A172 (cell line): ENCODE measurements at places on chromosomes 3 and 15. TPM values are rescaled to one million over a fixed set of nuclear protein-coding genes. Genes with fewer than 3 reads are reported as not detected.
A peak's percentile ranks its signal among the peaks of the same experiment; 100 is the strongest.

- DNase-seq = no peak
Measured at GRCh38 chr3:71442652-71443042, 140.9 kb downstream of the FOXP1 start.

DNA sequence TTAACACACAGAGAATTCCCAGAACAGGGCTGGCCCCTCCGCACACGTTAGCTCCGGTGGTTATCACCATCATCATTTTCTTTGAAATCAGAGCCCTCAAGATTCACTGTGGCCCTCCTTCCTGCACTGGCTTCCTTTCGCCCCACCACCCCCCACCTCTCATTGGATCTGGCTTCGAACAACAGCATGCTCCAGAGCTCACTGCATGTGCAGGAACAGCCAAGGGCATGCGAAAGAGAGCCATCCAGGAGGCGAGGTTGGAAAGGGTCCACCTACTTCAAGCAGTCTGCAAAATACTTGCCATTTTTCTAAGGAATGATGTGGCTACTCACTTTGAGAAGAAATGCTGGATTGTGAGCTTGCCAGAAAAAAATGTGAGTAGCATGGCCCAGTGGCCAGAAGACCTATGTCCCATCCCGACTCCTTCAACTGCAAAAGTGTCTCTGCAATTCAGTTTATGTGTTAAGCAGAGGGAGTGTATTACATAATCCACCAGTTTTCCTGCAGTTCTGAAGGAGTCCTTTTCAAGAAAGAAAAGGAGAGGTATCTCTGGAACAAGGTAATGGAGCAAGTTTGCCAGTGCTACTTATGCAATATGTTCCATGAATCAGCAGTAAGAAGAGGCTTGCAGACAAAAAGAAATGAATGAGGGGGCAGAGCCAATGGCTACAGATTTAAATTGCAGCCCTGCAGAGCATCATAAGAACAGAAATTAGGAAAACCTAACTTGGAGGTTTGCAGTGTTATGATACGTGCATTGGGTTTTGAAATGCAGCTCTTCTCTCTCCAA lies 92.8 kb downstream of the OCA2 start:
- DNase-seq = no peak

- peak; percentile 44 for DNase-seq
Measured at GRCh38 chr3:59480486-59480995, 430.7 kb upstream of the CFAP20DC start.

DNA sequence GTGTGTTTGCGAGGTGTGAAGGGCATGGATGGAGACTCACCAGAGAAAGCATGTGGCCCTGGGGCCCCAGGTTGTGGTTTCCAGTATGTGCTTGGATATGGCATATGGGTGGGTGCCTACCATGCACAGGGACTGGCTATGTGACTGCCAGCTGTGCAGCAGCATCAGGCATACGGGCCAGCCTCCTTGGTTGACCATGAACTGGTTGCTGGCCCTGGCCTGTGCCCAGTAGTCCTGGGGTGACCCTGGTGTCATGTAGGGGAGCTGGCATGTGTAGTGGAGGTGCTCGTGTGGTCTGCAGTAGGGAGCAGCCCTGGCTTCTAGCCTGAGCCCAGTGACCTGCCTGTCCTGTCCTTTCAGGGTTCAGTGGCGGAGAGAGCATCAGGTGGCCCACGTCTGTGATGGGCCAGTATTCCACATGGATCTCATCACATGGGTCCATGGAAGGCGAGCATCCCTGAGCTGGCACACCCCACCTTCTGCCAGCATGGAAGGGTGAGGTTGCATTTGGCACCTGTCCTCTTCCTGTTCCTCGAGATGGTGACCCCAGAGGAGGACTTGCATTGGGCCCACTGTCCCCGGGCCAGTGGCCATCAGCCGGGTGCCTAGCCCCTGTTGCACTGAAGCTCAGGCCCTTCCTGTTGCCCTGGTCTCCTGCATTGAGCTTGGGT lies 228.9 kb downstream of the SNRPN start:
- DNase-seq = no peak

DNA sequence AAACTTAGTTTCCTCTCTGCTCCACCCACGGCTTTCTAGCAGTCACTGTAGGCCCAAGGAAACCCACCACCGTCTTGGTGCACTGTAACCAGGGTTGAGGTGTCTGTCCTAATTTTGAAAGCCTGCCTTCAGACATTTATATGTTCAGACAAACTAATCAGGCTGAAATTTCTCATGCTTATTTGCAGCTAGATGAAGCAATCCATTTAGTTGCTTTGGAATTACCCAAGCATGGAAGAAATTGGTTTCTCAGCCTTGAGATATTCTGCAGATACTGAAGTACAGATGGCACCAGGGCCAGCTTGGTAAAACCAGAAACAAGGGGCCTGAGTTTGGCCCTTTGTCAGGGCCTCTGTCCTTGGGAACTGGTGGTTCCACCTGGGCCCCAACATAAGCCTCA lies 105.4 kb downstream of the CACNA1D start:
- DNase-seq = no peak

- no peak for DNase-seq
Measured at GRCh38 chr15:81080996-81081395, 53.1 kb upstream of the CFAP161 start.

DNA sequence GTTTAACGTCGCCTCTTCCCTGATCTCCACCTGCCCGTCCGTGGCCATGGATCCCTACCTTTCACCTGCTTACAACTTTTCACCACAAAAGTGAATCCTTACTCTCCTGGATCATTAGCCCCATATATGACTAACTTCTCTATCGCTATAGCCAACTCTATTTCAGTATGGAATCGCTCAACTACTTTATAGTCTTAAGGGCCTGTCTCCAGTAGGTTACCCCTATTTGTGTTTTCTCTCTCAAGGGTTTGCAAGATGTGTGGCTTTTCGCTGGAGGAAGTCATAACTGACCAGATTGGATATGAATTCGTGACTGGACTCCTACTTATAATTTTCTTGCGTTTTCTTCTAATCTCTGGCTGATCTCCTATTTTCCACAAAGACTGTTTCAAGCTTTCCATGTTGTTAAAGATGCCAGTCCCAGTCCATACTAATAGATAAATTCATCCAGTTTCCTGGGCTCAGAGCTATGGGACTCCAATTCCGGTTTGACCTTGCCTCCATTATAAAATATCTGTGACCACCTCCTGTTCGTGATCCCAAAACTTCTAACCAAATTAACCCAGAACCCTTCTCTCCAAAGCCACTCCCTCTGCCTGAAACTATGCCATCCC lies 1.3 kb upstream of the STAG1 start:
- no peak for DNase-seq

- DNase-seq = no peak
Measured at GRCh38 chr3:152497457-152497856, 228.7 kb downstream of the MBNL1 start.

DNA sequence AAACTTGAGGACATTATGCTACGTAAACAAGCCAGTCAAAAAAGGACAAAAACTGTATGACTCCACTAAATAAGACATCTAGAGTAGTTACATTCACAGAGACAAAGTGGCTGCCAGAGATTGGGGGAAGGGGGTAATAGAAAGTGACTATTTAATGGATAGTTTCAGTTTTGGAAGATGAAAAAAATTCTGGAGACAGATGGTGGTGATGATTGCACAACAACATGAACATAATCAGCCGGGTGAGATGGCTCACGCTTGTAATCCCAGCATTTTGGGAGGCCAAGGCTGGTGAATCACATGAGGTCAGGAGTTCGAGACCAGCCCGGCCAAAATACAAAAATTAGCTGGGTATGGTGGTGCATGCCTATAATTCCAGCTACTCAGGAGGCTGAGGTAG lies 40.6 kb downstream of the DPP8 start:
- no peak for DNase-seq

DNA sequence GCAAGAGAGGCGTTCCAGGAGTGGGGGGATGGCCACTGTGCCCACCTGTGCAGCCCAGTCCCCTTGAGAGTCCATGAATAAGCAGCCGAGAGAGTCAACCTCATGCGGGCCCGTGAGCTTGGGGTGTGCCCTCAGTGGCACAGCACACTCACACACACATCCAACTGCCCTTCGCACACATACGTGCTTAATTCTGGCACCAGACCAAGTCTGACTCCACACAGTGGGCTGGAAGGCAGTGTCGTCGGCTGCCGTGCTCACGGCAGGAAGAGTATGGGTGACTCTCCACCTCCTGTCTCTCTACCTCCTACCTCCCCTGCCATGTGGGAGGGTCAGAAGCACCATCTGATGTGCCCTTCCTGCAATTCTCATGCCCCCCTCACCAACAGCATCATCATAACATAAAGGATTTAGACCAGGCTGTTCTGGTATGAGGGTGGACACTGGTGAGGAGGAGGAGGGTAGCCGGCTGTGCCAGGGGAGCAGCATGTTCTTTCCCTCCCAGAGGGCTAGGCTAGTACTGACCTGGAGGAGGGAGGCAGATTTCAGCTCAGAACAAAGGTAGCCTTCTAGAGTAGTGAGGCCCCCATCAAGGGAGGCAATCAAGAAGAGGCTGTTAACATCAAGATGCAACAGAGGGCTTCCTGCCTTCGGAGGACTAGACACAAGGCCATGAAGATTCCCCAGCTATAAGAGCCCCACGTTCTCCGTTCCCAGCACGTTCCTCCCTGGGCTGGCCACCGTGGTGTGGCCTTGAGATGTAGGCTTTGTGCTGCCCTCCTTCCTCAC lies 5.3 kb upstream of the STRA6 start:
- DNase-seq = no peak

- DNase-seq = no peak
Measured at GRCh38 chr3:78277220-78277619, 1237.3 kb downstream of the ROBO2 start.

GRCh38 chr3:173255555-173255954 lies 114.5 kb upstream of the SPATA16 start:
- no peak for DNase-seq

- DNase-seq = no peak
Measured at GRCh38 chr15:90691369-90691768, 25.8 kb upstream of the BLM start.

GRCh38 chr3:12810013-12810780 lies 13.7 kb downstream of the CAND2 start:
- peak; percentile 92 for DNase-seq

DNA sequence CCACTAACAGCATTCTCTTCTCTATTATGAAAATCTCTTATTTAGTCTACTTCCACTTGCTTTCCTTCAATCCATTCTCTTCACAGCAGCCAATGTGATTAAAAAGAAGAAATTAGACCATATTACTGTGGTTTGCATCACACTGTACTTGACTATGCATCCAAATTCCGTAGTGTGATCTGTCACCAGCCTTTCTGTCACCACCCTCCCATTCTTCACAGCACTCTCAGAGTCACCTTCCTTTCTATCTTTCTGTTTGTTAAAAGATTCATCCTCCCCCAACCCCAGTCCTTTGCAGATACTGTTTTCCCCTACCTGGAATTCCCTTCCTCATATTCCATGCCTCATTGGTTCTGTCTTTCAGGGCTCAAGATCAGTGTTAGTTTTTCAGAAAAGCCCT lies 55.0 kb upstream of the ABHD10 start:
- DNase-seq = peak; percentile 51

DNA sequence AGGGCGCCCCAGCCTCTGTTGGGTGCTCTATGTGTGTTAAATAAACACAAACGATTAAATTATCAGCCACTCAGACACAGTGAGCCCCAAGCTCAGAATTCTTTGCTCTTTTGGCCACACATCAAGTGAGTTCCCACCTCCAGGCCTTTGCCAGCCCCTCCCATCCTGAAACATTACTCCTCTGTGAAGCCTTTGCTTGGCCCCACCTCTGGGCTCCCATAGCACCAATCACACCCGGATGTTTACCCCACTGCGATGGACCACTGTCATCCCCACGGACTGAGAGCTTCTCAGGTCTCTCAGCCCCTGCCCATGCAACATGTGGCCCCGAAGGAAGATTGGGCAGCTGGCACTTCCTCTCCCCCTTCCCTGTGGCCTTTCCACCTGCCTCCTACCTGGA lies 85.1 kb downstream of the NUP210 start:
- no peak for DNase-seq

- no peak for DNase-seq
Measured at GRCh38 chr3:29887451-29887850, 606.6 kb downstream of the RBMS3 start.

DNA sequence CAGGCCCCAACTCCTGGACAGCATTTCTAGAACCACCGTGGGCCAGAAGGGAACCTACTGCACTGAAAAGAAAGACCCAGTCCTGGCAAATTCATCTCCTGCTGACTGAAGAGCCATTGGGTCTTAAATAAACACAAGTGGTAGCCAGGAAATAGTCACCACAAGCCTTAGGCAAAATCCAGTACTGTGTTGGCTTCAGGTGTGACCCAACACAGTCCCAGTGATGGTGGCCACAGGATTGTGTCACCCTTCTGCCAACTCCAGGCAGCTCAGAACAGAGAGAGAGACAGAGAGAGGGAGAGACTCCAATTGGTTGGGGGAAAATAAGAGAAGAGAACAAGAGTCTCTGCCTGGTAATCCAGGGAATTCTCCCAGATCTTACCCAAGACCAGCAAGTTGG lies 23.1 kb downstream of the NEDD4 start:
- no peak for DNase-seq

DNA sequence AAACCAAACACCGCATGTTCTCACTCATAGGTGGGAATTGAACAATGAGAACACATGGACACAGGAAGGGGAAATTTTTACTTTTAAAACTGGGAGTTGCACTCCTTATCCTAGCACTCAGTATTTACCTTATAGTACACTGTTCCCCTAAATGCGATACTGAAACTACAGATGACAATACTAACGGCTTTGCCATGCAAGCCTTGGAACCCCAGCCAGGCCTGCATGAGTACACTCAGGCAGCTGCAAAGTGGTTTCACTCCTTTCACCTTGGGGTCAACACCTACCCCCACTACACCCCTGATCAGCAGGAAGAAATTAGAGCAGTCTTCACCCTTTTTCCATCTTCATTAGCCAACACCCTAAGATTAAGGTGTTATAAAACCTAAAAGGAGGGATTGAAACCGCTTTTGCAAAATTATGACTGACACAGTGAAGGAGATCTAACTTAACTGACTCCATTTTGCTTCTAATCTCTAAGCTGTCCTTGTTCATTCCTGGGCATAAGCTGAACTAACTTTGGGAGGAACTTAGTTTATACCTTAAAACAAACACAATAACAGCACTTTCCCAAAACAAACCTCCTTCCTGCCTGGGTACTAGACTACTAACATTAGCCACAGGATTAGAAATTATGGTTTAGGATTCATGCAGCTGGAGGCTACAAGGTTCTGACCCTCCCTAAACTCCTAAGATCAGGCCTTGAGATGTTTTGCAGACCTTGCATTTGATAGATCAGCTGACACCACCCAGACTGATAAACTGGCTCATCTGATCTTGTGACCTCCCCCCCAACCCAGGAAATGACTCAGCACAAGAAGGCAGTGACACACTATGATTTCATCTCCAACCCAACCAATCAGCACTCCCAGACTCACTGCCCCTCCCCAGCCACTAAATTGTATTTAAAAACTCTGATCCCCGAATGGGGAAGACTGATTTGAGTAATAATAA lies 452.1 kb upstream of the PPP2R3A start:
- DNase-seq = peak; percentile 98

GRCh38 chr15:55897560-55898336 lies 95.7 kb downstream of the NEDD4 start:
- peak; percentile 78 for DNase-seq

Gene SLC24A5
- total RNA-seq = not detected in 2 replicates

Gene MCTP2
- not detected in 2 replicates for total RNA-seq

Gene CLDN18
- total RNA-seq = 0.07 and 0.26 TPM in 2 replicates

Gene CAV3
- total RNA-seq = 0.24 TPM in 1 of 2 replicates, not detected in the other

Gene DYNLT2B
- 15.8 and 32.6 TPM in 2 replicates for total RNA-seq

Gene CIAO2A
- 179 and 181 TPM in 2 replicates for total RNA-seq

Gene PRR23C
- not detected in 2 replicates for total RNA-seq

Gene PFN2
- total RNA-seq = 283 and 321 TPM in 2 replicates

Gene POC1A
- 16.5 and 19.0 TPM in 2 replicates for total RNA-seq

Gene CLDN16
- total RNA-seq = 0.02 TPM in 1 of 2 replicates, not detected in the other

Gene SPSB4
- total RNA-seq = 1.1 and 2.9 TPM in 2 replicates

Gene LIPC
- 0.55 TPM in 1 of 2 replicates, not detected in the other for total RNA-seq

Gene SLC35G2
- 18.5 and 20.6 TPM in 2 replicates for total RNA-seq

Gene ANKRD34C
- not detected in 2 replicates for total RNA-seq

Gene P3H2
- total RNA-seq = 12.6 and 30.3 TPM in 2 replicates
